NCI-H1436 (cell line): ENCODE measurements at places on chromosomes 11 and 22.

- no peak for DNase-seq
Observed at GRCh38 chr22:36097880-36098279, 62.7 kb downstream of the APOL3 start.

- no peak for DNase-seq
Observed at GRCh38 chr11:76185931-76186401, 20.3 kb downstream of the WNT11 start.

GRCh38 chr11:74473382-74474173, 6.2 kb upstream of the KCNE3 start:
- no peak for DNase-seq

GRCh38 chr11:35012467-35013191, 96.2 kb downstream of the PDHX start:
- no peak for DNase-seq

DNA sequence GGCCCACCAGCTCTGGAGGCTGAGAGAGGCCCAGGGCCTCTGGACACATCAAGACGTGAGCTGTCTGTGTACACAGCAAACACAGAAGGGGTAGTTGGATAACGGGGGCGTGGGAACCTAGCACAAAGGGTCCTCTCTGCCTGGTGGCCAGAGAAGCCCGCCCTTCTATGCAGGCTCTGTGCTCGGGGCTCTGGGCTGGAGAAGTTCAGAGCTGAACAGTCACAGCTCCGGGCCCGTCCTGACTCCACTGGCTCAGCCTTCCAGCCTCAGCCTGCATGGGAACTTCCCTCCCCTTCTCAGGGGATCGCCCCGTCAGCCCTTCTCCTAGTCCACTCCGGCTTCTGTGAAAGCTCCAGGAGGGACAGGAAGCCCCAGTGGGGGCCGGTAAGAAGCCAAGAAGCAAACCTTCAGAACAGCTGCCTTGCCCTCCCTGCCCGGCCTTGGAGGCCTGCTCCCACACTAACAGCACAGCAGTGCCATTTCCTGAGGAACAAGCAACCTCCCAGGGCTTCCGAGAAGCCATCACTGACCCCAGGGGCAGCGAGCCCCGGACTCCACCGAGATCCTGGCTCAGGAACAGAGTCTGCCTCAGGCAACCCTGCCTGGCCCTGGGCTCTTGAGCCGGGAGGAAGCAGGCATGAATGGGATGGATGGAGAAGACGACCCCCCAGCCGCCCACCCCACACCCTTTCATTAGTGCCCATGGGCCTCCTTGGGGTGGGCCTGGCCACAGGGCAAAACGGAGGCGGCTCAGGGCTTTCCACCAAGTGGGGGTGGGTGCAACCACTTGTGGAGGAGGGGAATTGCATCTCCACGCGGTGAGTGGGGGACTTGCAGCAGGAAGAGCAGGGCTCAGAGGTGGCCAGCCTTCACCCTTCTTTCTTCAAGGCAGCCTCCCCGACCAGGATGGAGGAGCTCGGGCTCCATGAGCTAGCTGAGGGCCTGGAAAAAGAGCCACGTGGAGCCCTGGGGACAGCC, 119.8 kb downstream of the ST3GAL4 start:
- no peak for DNase-seq

DNA sequence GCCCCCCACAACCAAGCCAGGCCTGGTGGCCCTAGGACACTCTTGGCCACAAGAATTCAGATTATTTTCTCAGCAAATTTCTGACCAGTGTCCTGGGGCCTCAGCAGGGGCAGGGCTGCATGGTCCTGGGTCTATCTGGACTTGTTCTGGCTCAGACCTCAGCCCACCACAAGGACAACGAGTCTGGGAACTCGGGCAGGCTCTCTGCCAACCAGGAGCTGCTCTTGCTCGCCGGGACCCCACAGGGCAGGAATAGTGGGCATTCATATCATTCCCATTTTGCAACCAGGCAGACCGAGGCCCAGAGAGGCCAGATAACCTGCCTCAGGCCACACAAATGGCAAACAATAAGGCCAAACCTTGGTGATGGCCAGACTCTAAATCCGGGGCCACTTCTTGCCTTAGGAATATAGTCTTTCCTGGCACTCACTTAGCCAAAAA, 75.4 kb upstream of the WNT7B start:
- DNase-seq: no peak

DNA sequence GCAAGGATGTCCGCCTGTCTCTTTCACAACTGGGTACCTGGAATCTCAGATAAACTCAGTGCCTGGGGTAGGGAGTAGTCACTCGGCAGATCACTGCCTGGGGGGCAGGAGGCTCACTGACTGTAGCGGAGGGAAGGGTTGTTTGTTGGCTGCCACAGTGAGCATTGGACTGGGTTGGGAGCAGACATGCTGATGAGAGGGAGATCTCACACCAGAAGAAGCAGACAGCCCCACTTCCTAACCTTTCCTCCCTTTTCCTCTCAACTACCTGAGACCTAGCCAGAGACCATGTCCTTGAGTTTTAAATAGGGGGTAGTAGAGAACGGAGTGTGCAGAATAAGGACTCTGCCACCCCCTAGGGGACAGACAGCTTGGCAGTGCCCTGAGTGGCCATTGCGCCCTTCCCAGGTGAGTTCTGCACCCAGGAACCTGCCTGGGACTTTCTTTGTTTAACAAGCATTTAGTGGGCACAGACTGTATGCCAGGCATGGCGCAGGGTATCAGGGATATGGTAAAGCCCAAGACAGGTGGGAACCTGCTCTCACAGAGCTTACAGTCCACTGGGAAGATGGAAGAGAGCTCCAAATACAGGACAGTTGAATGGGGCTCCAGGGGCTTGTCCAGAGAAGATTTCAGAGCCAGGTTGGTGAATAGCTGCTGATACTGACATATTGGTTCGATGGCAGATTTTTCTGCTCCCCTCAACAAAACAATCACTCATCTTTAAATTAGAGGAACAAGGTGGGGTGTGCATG, 115.7 kb upstream of the NNMT start:
- peak; percentile 50 for DNase-seq

GRCh38 chr22:16969508-16970327, 38.3 kb downstream of the GAB4 start:
- no peak for DNase-seq

DNA sequence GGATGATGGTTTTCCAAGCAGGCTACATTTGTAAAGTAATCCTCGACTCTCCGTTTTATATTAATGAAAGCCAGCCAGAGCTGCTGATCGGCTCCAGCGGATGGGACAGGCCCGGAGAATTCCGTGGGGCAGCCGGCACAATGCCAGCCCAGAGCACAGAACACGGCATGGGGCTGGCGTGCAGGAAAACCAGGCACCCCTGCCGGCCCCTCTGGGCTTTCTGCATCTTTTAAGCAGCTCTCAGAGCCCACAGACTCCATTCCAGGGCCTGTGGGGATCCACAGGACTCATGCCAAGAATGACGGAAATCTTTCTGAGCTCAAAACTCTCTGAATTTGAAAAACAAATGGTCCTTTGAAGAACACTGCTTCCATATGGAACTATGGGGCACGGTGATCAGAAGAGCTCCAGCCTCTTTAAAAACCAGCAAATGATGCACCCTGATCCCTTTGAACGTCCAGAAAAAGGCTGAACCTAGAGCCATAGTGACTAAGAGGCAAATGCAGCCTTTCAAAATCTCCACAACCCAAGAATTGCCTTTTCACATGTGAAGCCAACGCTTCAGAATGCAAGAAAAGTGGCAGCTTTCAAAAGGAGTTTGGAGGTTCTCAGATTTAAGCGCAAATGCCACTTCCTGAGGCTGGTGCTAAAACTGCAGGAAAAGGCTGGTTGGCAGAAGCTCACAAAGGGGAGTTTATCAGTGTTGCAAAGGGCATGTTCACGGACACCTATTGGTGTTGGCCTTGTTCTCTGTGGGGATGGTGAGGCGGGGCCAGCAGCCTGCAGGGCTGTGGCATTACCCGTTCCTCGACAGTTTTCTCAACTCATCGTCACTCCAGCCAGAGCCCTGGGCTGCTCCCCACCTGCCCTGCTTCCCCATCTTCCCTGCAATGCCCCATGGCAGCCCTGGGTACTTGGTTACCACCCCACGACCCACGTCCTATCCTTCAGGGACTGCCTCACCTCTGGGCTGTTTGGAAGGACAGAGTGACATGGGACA, 212.5 kb downstream of the CTTN start:
- no peak for DNase-seq

DNA sequence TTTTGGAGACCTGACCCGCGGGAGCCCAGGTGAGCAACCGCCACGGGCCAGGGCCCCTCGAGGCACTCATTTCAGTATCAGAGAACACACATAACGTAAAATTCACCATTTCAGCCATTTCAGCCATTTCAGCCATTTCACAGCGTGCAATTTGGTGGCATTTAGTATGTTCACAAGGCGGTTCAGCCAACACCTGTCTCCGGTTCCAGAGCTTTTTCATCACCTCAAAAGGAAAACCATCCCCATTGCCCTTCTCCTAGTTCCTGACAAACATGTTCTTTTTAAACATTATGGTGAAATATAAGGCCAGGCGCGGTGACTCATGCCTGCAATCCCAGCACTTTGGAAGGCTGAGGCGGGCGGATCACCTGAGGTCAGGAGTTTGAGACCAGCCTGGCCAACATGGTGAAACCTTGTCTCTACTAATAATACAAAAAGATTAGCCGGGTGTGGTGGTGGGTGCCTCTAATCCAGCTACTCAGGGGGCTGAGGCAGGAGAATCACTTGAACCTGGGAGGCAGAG, 119.3 kb downstream of the KCNQ1 start:
- DNase-seq: no peak
